ENCODE measurements at places on chromosomes 5 and 9. TPM values are rescaled to one million over a fixed set of nuclear protein-coding genes. Genes with fewer than 3 reads are reported as not detected.

DNA sequence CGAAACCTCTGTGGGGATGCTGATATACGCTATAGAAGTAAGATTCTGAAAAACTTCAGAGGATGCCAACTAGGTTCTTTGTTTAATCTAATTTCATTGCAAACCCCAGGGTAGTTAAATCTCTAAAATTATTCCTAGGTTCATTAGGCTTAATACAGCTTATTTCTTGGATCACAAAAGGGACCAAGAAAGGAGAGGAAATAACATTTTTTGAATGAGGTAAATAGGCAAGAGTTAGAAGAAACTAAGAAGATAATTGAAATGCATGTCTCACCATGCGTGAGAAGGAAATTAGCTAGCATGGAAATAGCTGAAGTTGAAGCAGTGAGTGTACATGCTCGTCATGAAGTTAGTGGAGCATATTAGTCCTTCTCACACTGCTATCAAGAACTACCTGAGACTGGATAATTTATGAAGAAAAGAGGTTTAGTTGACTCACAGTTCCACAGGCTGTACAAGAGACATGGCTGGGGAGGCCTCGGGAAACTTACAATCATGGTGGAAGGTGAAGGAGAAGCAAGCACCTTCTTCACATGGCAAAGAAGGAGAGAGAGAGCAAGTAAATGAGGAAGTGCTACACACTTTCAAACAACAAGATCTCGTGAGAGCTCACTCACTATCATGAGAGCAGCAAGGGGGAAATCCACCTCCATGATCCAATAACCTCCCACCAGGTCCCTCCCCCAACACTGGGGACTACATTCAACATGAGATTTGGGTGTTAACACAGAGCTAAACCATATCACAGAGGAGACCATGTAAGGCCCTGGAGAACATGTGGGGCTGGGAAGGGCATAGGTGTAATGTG is 125.1 kb upstream of the OSMR start:
- DNase-seq: no peak

SOHLH1 gene
- total RNA-seq: not detected

- DNase-seq: no peak
Measured at GRCh38 chr9:75893106-75893505, 2.6 kb downstream of the PCSK5 start.

DNA sequence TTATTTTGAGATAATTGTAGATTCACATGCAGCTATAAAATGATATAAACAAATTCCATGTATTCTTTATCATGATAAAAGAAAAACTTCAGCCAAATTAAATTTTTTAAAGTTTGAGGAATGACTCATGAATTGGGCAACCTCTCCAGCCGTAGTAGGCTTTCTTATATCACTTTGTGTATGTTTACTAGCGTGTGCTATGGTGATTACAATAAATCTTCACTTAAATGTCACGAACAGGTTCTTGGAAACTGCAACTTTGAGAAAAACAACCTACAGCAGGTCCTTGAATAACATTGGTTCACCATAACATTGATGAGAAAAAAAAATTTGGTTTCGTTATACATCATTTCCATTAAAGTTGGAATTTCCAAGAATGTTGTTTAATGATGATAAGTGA is 730.9 kb upstream of the TYRP1 start:
- DNase-seq: no peak

DNA sequence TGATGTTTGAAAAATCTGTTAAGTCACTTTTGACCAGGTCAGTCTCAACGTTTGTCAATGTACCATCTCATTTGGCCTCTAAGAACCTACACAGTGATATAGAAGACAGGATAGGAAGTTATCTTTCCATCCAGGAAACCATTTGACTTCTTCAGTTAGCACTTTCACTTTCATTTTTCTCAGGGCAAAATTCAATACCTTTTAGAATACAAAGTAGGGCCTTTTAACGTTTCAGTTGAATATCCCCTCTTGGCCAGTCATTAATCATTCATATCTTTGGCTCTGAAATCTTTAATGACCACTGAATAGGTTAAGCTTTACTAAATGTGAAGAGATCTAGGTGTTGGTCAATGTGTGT is 101.1 kb upstream of the GNAQ start:
- DNase-seq: no peak

CDK7 gene
- 25.1 TPM for total RNA-seq

C9orf153 gene
- 0.41 TPM for total RNA-seq

DNA sequence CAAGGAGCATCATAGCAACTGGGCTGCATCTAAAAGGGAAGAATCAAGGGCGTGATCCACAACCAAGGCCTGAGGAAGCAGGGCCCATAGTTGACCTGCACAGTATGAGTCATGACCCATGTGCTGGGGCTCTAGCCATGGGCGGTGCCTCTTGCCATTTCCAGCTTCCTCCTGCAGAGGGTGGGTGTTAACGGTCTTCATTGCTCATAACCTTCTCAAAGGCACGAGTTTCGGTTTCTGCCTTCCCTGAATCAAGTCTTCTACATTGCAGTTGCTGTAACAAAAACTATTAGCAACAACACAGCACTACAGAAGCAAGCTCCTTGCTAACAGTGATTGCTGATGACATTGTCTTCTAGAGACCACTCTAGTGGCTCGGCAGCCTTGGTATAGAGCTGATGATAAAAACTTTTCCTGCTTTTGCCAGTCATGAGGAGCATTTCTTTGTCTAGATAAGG is 66.9 kb downstream of the CTSL start:
- DNase-seq: no peak

- DNase-seq: no peak
Measured at GRCh38 chr5:10800852-10801251, 39.8 kb upstream of the DAP start.

DNA sequence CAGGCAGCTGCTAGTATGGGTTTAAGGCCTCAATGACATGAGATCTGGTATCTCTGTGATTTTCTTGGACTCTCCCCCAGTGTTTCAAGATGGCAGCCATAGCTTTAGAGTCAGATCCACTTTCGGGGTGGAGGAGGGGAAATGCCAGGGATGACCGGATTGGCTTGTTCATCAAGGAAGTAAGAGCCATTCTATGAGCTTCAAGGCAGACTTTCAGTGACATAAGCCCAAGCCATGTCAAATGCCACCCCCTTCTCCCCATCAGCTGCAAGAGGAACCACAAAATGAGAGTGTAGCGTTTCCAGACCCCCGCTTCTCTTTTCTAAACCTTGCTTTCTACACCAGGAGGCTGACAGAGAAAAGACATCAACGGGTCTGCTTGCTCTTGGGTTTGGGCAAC is 271.8 kb downstream of the PSAT1 start:
- DNase-seq: no peak

DNA sequence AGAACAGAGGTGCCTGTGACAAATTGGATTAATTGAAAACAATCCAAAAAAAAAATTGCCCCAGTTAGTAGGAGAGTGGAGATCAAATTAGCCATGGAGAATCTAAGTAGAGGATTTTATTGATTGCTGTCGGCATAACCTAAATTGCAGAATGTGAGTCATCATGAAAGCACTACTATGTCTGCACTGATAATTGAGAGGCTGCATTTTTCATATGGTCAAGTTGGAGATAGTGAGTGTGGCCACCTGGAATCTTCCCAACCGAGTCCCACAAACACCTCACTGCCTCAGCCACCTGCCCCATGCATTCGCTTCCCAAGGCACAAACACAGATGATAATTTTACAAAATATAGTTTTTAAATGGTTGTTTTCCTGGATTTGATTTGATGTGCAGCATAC is 123.7 kb downstream of the NTRK2 start:
- no peak for DNase-seq

ELAVL2 gene
- total RNA-seq: 1.4 TPM

- no peak for DNase-seq
Measured at GRCh38 chr5:58041884-58042283, 418.0 kb downstream of the PLK2 start.

DNA sequence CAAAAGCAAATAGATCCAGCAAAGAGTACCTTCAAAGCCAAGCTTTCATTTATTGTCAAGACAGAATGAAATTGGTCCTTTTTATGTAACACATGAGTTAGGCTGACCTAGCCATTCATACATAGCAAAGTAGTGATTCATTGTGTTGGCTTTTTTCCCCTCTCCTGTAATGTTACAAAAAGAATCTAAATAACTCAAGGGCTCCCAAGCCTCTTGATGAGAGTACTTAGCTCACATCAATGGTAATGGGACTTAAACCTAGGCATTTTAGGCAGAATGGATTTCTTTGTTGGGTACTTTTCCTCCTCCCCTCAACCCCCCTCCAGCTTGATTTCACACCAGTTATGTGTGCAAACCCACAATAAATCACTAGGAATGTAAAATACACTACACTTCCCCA is 123.7 kb downstream of the EBF1 start:
- no peak for DNase-seq

DNA sequence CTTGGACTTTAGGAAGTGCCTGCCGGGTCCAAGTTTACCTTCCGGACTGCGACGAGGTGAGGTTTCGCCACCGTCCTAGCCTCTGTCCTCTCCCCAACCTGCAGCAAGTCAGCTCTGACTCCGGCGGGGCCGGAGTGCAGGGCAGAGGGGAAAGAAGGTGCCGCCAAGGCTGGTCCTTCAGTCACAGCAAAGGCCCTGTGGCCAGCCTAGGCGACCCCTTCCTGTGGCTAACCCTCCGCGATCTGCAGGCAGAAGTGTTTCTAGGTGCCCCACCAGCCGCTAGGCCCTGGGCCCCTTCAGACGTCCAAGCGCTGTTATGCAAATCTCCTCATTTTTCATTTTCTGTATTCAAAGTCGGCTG is 11.1 kb upstream of the NKX2-5 start:
- no peak for DNase-seq

GRCh38 chr9:79551994-79552393 is 19.8 kb upstream of the TLE4 start:
- no peak for DNase-seq

CRB2 gene
- 35.1 TPM for total RNA-seq

DNA sequence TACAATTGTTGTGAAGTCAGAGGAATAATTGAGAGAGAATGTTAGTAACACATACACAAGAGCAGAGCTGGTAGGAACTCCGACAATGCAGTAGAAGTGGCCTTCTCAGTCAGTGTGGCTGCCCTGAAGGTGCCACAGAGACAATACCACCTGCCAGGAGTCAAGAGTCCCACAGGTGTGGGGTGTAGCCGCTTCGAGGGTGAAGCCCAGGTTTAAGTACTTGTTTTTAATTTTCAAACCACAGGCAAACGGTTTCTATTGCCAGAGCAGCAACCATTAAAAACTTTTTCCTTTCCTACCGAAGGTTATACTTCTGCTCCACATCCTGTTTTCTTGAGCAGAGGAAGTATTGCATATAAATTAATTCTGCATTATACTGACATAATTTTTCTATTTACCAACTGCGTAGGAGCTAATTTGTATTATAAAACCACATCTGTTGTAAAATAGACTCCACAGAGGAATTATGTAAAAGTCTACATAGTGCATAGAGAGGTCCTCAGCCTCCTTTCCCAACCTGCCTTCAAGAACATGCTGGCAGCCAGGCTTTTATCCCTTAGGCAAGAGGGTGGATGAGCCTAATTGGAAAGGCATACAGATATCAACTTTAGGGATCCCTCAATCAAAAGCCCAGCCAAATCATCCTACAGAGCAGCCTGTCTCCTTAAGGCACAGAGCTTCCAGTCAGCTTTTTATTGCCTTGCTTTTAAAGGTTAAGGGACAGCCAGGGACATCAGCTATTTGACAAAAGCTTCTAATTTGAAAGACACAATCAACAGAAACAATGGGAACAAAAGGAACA is 12.9 kb upstream of the ACTBL2 start:
- no peak for DNase-seq

ZNF474 gene
- 0.29 TPM for total RNA-seq

DNA sequence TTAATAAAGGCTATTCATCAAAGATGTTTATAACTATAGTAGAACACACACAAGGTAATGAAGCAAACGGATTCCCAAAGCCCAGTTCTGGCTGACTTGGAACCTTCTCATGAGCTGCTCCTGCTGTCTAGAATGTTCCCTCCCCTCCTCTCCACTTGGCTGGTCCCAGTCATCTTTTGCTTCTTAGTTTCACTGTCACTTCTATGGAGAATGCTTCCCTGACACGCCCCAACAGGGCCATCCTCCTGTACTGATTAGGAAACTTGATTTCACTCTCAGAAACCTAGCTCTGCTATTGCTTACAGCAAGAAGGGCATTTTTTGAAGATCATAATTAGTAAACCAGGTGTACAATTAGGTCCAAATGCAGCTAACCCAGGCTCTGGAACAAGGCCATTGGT is 3.2 kb upstream of the RAPGEF1 start:
- DNase-seq: no peak

PLPP7 gene
- total RNA-seq: 0.60 TPM

GRCh38 chr5:172901012-172901780 is 58.0 kb upstream of the RPL26L1 start:
- no peak for DNase-seq

LCN9 gene
- 1.7 TPM for total RNA-seq

DNA sequence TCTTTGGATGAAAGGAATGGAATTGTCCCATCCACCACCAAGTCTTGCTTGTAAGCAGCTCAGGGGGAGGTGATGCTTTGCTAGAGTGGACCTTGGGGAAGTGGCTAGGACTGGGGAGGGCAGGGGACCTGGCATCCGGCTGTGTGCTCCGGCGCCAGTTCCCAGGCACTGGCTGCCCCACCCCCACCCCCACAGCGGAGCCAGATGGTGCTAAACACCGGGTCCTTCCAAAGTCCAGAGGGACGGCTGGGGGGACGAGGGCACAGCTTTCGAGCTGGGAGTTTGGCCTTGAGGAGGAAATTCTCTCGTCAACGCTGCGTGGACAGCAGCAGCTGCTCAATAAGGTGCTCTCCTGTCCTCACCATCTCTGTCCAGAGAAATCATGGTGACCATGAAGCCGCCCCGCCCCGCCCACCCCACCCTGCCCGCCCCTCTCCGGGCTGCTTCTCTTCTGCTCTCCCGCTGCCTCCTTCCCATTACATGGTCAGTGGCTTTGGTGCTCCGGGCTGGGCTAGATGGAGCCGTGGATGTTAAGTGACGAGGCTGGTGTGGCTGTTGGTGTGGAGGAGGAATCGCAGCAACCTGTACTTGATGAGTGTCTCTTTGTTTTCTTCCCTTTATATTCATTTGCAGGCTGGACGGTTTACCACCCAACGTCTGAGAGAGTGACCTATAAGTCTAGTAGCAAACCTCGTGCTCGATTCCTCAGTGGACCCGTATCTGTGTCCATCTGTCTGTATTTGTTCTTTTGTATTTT is 115.7 kb downstream of the WNK2 start:
- no peak for DNase-seq

DNA sequence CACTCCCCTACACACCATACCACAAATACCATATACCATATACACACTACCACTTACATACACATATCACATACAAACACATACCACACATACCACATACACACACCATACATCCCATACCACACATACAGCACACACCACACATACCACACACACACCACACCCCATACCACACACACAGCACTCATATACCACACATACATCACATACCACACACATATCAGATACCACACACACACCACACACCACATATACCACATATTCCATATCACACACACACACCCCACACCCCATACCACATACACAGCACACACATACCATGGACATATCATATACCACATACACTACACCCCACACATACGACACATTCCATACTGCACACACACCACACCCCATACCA is 276.6 kb downstream of the GADD45G start:
- DNase-seq: no peak

All from mesothelial cell of epicardium (in vitro differentiated cells).